Motor neuron (in vitro differentiated cells): ENCODE measurements at places on chromosomes 5 and 9. TPM values are rescaled to one million over a fixed set of nuclear protein-coding genes. Genes with fewer than 3 reads are reported as not detected.

The IRGM gene
- total RNA-seq: 0.71 TPM in 1 of 2 replicates, not detected in the other

The ARL14EPL gene
- total RNA-seq: not detected in 2 replicates

The BAAT gene
- 0.21 and 0.23 TPM in 2 replicates for total RNA-seq

The ANKRD20A1 gene
- 12.1 and 13.6 TPM in 2 replicates for total RNA-seq

The ZSWIM6 gene
- total RNA-seq: 13.6 and 13.9 TPM in 2 replicates

The GLRA1 gene
- 0.56 and 0.64 TPM in 2 replicates for total RNA-seq

The ZNF366 gene
- total RNA-seq: 0.09 and 0.89 TPM in 2 replicates

The IL11RA gene
- 12.0 TPM in 2 replicates for total RNA-seq

The PLEKHG4B gene
- total RNA-seq: 0.19 and 0.45 TPM in 2 replicates

DNA sequence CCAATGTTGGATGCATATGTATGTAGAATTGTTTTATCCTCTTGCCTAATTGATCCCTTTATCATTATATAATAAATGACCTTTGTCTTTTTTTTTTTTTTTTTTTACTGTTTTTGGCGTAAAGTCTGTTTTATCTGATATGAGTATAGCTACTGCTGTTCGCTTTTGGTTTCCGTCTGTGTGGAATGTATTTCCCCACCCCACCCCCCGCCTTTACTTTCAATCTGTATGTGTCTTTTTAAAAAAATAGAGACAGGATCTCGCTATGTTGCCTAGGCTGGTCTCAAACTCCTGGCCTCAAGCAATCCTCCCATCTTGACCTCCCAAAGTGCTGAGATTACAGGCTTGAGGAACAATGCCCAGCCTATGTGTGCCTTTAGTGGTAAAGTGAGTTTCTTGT, 11.3 kb downstream of the AHRR start:
- no peak for ATAC-seq

DNA sequence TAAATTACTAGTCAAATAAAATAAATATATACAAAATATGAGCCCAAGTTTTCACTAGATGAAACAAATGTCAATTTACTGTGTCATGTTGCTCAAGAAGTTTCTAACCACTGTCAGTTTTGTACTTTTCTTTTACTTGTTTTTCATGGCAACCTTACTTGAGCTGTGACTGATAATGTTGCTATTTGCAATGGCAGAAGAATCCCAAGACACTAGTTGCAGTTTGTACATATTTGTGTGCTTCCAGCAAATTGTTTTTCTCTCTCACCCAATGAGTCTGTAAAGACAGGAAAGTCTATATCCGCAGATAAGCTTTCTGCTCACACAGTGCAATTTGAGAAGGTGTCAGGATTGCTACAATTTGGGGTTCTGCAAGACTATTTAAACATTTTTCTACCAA, 338.6 kb upstream of the PCSK5 start:
- ATAC-seq: no peak

DNA sequence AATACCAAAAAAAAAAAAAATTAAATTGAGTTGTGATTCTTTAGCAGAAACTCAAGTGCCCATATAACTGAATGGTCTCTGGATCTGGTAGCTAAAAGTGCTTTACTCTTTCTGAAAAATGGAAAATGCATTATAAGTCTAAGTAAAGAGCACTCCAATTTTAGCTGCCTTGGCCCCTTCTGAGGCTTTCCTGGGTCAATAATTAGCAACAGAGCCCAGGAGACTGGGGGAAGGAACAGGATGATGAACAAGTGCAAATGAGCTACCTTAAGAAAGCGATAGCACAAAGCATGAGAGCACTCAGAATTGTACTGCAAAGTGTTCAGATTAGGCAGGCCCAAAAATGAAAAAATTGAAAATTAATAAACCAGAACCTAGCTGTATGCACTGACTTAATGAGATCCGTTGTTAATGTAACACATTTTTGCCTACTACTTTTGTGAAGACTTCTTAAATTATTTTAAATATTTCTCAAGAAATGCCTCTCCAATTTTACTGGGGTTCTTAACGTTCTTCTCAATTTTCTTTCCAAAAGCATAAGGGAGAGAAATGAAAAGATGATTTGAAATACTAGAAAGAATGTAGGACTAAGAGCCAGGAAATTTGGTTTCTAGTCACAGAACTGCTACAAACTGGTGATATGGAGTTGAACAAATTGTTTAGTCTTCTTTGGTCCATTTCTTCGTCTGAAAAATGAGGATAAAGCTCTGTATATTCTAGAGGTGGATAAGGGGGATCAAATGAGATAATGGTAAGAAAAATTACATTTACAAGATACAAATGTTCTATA, 566.1 kb downstream of the PDE4D start:
- ATAC-seq: no peak

GRCh38 chr5:75169516-75169915, 67.2 kb downstream of the ANKRD31 start:
- ATAC-seq: no peak

DNA sequence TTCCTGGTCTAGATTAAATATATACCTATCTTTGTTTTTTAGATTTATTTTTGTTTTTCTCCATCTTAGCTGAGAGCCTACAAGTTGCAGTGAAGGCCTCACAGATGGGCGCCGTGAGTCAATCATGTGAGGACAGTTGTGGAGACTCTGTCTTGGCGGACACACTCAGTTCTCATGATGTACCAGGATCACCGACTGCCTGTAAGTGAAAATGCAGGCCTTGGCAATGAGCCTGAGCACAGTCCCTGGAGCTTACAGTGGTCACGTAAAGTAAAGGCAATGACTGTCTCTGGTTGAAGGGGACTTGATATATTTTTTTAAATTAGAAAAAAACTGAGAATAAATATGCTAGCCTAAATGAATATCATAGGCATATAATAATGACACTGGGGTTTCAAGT, 271.9 kb downstream of the ARHGEF28 start:
- no peak for ATAC-seq

GRCh38 chr5:39475881-39476842, 51.4 kb upstream of the DAB2 start:
- ATAC-seq: no peak

DNA sequence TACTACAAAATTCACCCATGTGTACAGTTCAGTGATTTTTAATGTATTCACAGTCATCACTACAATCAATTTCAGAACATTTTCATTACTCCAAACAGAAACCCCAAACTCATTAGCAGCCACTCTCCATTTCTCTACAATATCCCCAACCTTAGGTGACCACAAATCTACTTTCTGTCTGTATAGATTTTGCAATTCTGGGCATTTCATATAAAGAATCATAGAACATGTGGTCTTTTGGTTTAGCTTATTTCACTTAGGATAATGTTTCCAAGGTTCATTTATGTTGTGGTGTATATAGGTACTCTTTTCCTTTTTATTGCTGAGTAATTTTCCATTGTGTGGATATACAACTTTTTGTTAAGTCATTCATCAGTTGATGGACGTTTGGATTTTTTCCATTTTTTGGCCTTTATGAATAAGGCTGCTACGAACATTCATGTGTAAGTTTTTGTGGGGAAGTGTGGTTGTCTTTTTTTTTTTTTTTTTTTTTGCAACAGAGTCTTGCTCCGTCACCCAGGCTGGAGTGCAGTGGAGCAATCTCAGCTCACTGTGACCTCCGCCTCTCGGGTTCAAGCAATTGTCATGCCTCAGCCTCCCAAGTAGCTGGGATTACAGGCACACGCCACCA, 54.5 kb downstream of the DOCK8 start:
- no peak for ATAC-seq

- no peak for ATAC-seq
Observed at GRCh38 chr5:62486672-62487071, 74.1 kb downstream of the IPO11 start.

DNA sequence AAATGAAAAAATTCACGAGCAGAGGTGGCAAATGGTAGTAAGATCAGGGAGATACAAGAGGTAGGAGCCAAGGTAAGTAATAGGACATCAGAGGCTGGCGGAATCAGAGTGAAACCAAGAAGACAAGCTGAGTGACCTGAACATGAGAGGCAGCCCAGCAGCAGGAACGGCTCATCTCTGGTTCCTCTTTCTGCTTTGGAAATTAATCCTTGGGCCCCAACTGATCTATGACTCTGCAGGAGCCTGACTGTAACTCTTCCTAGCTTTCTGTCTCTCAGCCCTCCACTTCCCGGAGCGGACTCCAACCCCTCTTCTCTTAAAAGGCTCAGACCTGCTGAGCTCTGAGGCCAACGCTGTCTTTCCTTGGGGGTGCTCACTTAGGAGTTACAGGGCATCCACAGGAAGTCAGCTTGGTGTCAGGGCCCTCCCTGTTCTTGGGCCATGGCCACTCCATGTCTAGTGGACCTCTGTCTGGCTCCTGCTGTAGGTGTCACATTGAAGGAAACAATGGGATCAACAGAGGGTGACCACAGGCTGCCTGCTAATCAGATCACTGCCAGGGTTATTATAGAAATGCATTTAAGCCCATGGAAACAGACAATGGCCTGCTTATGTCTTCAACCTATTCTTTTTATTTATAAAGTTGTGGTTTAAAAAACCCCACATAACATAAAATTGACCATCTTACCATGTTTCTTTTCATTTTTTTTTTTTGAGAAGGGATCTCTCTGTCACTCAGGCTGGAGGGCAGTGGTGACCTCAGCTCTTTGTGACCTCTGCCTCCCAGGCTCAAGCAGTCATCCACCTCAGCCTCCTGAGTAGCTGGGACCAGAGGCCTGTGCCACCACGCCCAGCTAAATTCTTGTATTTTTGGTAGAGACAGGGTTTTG, 22.5 kb upstream of the SHB start:
- ATAC-seq: no peak

DNA sequence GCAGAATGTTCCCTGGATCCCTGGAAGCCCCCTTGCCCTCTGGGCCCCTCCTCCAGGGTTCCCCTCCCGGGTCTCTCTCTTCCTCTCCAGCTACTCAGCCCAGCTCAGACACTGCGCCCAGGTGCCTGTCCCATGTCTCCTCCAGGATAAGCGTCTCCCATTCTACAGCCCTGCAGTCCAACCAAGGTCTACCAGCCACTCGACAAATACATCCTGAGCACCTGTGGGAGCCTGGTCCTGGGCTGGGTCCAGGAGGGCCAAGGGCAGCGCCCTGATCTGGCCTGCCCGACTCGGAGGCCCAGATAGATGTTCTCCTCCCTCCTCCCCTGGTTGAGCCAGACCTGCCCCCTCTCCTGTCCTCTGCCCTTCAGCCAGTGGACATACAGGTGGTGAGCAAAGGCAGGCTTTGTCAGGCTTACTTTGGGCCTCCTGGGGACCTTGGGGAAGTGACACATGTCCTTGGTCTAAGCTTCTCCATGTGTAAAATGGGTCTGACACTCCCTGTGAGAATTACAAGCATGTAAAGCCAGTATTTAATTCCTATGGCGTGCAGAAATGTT, 1.4 kb downstream of the FLT4 start:
- no peak for ATAC-seq

GRCh38 chr5:174636094-174636493, 88.3 kb upstream of the MSX2 start:
- ATAC-seq: no peak

DNA sequence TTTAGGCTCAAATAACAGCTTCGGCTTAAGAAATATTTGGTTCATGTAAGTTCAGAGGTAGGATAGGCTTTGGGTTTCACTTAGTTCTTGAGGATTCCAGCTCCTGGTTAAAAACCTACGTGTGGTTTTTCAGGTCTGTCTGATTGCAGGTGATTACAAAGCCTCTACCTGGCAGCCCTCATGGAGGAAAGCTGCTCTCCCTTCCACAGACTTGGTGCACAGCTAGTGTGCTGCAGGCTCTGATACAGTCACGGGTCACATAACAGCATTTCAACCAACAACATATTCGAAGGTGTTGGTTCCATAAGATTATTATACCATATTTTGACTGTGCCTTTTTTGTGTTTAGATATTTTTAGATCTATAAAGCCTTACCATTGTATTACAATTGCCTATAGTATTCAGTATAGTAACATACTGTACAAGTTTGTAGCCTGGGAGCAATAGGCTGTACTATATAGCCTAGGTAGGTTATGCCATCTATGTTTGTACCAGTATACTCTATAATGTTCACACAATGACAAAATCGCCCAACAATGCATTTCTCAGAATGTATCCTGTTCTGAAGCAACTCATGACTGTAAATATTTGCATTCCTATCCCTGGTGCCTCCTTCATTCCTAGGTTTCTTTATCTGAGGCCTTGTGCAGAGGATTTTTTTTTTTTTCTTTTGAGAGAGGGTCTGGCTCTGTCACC, 8.0 kb upstream of the DCP2 start:
- peak; percentile 31 for ATAC-seq

DNA sequence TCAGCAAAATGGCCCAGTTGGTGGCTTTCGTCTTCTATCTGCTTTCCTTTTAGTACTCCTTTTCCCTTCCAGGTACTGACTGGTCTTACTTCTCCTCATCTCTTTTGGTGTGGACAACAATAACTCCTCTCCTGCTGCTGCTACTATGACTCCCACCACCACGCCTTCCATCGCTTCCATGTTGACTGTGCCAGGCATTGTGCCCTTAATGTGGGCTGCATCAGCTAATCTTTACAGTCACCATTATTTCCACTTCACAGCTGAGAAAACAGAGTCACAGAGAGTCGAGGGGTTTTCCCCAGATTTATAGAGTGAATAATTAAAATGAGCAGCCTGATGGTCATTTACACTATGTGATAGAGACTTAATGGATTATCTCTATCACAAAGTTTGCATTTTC, 184.9 kb upstream of the IL12B start:
- ATAC-seq: no peak

DNA sequence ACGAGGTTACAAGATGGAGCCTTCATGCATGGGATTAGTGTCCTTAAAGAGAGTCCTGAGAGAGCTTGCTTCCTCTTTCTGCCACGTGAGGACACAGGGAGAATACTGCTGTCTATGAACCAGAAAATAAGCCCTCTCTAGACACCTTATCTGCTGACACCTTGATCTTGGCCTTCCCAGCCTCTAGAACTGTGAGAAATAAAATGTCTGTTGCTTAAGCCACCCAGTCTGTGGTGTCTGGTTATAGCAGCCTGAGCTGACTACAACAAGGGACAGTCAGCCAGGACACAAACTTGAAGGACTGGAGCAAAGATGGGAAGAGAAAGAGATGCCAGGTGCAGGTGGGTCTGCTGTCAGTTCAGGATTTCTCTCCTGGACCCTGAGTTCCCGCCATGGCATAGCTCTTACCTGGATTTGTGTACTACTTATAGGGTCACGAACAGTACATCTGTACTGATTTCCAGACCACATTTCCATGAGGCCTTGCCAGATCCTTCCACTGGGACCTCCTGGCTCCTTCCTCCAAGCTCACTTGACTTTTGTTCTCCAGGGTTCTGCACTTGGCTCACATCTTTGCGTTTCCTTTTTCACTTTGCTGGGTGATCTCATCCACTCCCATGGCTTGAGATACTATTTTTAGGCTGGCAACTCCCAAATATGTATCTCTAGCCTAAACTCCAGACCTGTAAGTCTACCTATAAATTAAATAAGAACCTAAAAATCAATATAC, 44.9 kb upstream of the LIFR start:
- ATAC-seq: no peak

DNA sequence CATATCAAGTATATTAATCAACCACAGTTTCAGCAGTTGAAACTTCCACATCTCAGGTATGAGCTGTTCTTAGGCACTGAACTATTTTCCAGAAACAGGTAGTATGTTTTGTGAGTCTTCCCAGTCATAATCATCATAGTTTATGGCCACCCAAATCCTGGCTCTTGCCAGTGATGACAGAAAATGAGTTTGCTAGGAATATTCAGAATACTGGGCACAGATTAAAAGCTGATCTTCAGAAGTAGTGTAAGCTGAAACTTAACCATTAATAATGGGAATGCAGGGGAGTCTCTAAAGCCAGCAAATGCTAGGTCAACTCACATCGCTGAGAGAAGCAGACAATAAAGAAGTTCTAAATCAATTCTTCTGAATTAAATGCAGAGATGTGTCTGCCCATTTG, 64.5 kb downstream of the PLPP1 start:
- ATAC-seq: no peak
